ENCODE measurements at places on chromosomes 5 and 9.

- DNase-seq = no peak
These were observed 179.5 kb downstream of the KIF4B start for GRCh38 chr5:155193029-155193428.

DNA sequence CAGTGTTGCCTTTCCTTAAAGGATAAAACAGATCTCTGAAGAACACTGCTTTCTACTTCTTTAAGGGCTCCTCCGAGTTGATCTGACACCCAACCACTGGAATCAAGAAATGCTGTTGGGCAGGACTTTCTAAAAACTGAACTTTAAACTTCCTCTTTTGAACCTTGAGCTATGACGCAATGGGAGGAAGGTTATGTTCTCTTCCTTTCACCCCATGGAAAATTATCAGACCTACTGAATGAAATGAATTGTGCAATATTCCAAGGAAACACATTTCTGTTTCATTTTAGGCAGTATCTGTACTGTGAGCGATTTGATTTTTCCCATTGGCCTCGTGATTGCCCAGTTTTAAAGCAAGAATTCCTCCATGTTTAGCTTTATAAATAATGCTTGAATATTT, 206.0 kb upstream of the PRR16 start:
- DNase-seq = no peak

DNA sequence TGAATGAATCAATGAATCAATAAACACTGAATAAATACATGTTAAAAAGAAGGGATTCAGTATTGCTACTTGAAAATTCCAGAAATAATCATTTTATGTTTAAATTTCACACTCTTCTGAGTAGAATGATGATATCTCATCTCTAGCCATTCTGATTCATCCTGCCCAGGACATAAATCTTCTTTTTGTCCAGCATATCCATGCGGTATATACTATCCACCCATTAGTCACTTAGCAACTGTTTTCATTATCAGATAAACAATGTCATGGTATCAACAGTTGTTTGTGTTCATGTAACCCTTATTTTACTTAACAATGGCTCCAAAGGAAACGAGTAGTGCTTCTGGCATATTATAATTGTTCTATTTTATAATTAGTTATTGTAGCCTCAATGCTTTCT, 432.4 kb upstream of the SMC2 start:
- DNase-seq = no peak

DNA sequence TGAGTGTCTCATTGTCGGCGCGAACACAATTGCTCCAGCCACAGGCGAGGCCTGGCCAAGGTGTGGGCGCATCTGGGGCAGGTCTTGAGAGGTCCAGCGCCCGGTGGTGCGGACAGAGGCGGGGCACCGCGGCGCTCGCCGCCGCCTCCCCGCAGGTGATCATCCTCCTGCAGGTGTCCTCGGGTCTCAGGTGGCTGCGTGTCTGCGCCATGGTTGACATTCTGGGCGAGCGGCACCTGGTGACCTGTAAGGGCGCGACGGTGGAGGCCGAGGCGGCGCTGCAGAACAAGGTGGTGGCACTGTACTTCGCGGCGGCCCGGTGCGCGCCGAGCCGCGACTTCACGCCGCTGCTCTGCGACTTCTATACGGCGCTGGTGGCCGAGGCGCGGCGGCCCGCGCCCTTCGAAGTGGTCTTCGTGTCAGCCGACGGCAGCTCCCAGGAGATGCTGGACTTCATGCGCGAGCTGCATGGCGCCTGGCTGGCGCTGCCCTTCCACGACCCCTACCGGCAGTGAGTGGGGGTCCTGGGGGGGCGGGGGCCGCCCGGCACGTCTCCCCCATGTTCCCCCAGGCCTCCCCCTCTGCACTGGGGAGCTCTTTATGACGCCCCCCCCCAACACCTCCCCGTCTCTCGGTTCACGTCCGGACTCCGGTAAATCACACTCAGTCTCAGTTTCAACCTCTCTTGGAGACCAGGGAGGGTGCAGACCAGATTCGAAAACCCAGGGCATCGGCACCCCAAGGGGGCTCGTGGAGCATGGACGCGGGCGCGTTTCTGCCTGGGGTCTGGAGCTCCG, 446 bp downstream of the NXNL2 start:
- DNase-seq = no peak

DNA sequence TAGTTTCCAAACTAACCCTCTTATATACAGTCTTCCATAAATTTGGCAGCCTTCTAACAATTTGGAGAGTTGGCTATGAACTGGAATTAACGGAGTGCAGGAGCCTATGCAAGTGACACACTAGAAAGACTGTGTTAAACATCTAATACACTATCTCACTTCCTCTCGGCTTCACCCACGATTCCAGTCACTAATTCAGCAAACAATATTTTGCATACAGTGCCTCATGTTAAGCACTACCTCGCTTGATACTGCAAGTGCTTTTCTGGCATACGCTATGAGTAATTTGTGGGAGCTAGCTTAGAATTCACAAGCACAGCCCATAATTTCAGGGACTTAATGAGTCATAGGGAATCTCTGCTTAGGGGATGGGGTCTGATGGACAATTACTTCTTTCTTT, 102.5 kb downstream of the ST8SIA4 start:
- DNase-seq = no peak

DNA sequence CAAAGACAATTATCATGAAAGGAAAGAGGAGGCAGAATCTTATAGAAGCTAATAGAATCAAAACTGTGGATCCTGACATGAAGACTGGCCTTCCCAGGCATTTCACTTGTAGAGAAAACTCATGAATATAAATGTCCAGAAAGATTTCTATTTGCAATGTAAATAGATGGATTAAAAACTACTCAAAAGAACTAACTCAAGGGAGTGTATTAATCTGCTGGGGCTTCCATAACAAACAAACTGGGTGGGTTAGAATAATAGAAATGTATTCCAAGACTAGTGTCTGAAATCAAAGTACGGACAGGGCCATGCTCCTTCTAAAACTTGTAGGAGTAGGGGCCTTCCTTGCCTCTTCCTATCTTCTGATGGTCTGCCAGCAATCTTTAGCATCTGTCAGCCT, 267.4 kb downstream of the ADAMTSL1 start:
- no peak for DNase-seq

GRCh38 chr5:31771500-31771899, 132.6 kb downstream of the PDZD2 start:
- no peak for DNase-seq

- no peak for DNase-seq
These were observed 758.5 kb upstream of the EDIL3 start for GRCh38 chr5:85143138-85143537.

DNA sequence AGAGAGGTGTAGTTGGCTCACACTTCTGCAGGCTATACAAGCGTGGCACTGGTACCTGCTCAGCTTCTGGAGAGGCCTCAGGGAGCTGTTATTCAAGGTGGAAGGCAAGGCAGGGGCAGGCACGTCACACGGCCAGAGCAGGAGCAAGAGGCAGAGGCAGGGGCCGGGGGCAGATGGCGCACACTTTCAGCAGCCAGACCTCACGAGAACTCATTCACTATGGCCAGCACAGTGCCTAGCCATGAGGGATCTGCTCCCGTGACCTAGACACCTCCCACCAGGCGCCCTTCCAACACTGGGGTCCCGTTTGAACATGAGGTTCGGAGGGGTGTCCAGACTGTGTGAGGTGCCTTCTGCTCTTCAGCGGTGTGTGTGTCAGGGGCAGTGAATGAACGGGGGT, 71.0 kb upstream of the FCN1 start:
- no peak for DNase-seq

DNA sequence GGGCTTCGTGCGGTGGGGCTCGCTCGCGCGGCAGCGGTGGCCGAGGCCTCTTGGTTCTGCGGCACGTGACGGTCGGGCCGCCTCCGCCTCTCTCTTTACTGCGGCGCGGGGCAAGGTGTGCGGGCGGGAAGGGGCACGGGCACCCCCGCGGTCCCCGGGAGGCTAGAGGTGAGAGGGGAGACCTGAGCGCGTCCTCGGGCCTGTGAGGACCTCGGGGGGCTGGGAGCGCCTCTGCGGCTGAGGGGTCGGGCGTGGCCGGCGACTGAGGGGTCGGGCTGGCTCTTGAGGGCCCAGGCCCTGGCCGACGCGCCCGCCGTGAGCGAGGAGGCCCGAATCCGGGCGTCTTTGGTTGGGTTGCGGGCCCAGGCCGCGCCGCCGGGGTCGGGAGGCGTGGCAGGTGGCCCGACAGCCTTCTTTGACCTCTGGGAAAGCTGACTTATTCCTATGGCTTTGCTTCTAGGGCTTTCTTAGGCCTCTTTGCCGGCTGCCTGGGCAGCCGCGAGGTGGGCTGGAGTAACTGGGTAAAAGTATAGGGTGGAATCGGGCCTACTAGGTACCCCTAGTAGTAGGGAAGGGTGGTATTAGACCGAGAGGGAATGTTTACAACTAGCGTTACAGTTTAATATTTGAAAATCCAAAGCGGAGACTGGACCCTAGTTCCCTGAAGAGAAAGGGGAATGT, at the start of gene CANX:
Gene CANX (plus strand): TSS at position 33 of the 681 bp plus-strand sequence. CDS start 6,715 bp downstream, outside the sequence.
- no peak for DNase-seq
